Astrocyte (in vitro differentiated cells and primary cell): ENCODE measurements at places on chromosomes 12 and 14. TPM values are rescaled to one million over a fixed set of nuclear protein-coding genes. Genes with fewer than 3 reads are reported as not detected.

DNA sequence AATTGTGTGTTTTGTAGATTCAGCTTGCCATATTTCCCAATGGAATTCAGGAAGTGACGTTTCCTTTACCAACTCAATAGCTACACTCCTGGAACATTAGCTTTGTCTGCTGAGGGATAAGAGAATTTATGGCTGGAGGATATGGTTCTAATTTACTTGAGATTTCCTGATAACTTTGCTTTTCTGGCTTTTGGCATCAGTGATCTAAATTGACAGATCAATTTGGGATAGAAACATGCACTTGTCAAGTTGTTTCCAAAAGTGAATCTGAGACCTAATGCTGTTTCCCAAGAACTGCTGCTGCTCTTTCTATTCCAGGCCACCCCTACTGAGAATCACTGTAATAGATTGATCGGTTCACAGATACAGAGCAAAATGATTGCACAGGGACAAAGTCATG, 43.2 kb downstream of the MGAT4C start:
- H3K27me3 ChIP-seq: no peaks in the 10 kb centered on the region
- no peak for DNase-seq
- H3K4me1 ChIP-seq: no peaks in the 10 kb centered on the region
- H3K27ac ChIP-seq: no peak overlapping the region

- no peaks in the 10 kb centered on the region for H3K27me3 ChIP-seq
- peak; percentile 48 for DNase-seq
- H3K27ac ChIP-seq: no peak overlapping the region
- H3K4me1 ChIP-seq: peaks cover 15% of the 10 kb centered on the region
Observed at GRCh38 chr12:113198296-113198695, 12.8 kb downstream of the RITA1 start.

CEP128 gene
- 4.1 and 6.4 TPM in 2 replicates for total RNA-seq

GRCh38 chr14:69484444-69485314, at the start of gene PLEKHD1:
PLEKHD1 (plus strand) TSS chr14:69484728; CDS start chr14:69484966, 238 bp downstream.
- no peak within 1 kb of the TSS for H3K27ac ChIP-seq
- peaks cover 4% of the 10 kb centered on the region for H3K4me1 ChIP-seq
- H3K27me3 ChIP-seq: peaks cover 63% of the 10 kb centered on the region
- H3K36me3 ChIP-seq: no peaks in the 10 kb centered on the region
- H3K4me3 ChIP-seq: peak within 1 kb of the TSS; percentile 33

OLR1 gene
- total RNA-seq: 0.96 and 0.98 TPM in 2 replicates
